ENCODE measurements at places on chromosomes 11 and 22.

DNA sequence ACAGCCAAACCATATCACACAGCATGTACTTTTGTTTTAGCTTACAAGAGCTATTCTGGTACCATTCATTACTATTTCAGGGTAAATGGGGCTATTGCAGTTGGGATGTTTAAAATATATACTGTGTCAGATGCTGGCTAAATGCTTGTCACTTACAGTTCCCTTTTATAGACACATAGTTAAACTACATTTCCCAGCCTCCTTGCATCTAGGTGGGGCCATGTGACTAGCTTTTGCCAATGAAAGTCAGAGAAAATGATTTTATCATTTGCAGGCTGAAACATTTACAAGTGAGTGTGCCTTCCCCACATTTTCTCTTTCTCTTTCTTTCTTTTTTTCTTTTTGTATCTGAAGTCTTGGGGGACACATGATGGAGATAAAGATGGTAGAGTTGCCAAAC is 7.8 kb upstream of the IFTAP start:
- no peak for DNase-seq

- no peak for DNase-seq
Observed at GRCh38 chr11:71179877-71180605, 72.3 kb downstream of the SHANK2 start.

DNA sequence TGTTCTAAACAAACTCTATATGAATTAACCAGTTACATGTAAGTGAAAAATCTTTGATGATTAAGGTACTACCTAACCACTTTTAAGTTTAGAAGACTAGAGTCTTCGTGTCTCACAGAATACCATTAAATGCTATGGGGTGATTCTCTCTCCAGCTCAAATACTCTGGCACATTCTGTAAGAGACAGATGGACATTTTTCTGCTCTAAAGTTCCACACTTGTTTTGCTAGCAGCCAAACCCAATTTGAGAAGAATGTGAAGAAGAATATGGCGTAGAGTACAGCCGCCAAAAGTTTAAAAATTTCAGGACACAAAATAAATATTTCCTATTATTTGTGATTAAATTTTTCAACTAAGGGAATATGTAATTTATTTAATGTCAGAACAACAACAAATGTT is 339.1 kb downstream of the GUCY1A2 start:
- no peak for DNase-seq

GRCh38 chr22:49113758-49114157 is 713.9 kb downstream of the BRD1 start:
- no peak for DNase-seq

- DNase-seq: no peak
Observed at GRCh38 chr22:48737461-48738203, 1090.0 kb downstream of the BRD1 start.

- DNase-seq: peak; percentile 79
Observed at GRCh38 chr22:26169315-26170111, at the start of gene SEZ6L. Gene SEZ6L (plus strand): TSS chr22:26169462. CDS start chr22:26169670, 208 bp downstream.

- peak; percentile 72 for DNase-seq
Observed at GRCh38 chr22:41787331-41787730, 13.1 kb upstream of the CCDC134 start.

- no peak for DNase-seq
Observed at GRCh38 chr11:905952-906351, 4.7 kb downstream of the CHID1 start.

DNA sequence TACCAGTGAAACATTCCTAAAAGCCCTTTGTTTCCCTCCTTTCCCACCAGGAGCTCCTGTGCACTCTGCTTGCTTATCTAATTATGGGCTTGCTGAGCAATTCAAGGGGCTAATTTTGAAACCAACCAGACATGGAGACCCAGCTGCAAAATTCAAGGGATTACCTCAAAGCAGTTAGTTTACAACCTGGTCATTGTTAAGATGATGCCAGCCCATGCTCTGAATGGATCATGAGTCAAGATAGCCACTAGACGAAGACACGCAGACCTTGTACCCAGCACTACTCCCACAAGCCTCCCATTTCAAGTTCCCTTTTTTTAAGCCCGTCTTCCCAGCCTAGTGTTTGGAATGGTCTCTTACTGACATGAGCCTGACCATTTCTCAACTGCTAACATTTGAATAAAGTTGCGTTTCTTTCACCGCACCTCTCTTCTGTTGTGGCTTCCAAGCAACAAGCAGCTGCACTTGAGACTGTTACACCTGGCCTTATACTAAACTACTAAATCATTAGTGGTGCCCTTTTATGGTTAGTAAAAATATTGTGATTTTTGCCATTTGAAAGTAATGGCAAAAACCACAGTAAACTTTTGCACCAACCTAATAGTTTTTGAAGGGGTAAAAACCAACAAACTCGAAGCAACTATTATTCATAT is 315.3 kb upstream of the LUZP2 start:
- no peak for DNase-seq

DNA sequence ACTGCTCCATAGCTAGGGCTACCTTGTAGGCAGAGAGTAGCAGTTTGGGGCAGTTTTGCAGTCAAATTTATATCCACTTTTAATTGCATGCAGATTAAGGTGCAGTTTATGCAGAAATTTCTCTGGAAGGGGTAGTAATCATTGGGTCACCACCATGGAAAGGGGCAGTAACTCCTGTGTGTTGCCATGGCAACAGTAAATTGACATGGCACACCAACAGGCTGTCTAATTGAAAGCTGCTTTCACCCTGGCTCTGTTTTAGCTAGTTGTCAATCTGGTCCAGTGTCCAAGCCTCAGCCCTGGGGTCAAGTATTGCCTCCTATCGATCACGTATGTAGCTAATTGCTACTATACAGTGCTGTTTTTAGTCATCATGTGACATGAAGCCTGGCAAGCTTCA is 786.1 kb upstream of the CNTN5 start:
- no peak for DNase-seq

GRCh38 chr11:44709966-44710365 is 16.8 kb upstream of the TSPAN18 start:
- no peak for DNase-seq

DNA sequence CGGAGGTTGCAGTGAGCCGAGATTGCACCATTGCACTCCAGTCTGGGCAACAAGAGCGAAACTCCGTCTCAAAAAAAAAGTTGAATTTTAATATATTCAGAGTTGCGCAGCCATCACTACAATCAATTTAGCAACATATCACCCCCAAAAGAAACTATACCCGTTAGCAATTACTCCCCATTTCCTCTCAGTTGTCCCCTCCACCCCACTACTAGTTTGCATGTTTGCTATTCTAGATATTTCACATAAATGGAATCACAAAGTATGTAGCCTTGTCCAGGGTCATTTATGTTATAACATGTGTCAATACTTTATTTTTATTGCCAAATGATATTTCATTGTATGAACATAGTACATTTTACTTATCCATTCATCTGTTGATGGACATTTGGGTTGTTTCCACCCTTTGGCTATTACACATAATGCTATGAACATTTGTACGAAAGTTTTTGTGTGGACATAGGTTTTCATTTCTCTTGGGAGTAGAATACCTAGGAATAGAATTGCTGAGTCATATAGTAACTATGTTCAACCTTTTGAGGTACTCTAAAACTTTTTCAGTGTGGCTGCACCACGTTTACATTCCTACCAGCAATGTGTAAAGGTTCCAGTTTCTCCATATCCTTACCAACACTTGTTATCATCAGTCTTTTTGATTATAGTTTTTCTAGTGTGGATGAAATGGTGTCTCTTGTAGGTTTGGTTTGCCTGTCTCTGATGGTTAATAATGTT is 2.2 kb downstream of the ZNF143 start:
- DNase-seq: no peak

DNA sequence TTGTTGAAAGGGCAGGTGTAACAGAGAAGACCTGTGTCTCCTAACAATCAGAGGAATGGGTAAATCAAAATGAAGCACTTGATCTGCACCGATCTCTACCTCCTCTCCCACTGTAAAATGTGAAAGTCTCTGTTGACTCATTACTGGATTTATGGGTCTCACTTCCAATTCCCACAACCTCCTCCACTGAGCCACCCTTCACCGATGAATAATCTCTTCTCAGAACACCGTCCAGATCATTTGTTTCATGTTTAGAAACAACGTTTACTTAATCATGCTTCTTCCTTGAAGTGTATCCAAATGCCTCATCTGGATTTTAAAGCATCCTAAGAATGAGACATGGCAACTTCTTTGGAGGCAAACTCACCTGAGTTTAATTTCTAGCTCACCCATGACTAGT is 643.6 kb downstream of the ETS1 start:
- no peak for DNase-seq

DNA sequence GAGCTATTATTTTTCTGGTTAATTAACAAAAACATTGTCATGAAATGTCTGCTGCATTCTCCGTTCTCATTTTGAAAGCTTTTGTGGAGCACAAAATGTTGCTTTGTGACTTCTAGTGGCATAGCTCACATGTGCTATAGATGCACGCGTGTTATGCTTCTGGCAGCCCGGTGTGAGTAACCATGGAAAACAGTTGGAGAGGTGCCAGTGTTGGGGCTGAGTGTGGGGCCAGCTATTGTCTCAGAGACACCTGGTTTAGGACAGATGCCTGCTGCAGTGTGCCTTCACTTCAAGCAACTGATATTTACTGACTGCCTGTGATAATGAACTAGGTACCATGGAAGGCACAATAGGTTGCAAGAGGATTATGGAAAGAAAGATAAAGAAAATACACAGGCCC is 760.6 kb downstream of the NTM start:
- DNase-seq: no peak

DNA sequence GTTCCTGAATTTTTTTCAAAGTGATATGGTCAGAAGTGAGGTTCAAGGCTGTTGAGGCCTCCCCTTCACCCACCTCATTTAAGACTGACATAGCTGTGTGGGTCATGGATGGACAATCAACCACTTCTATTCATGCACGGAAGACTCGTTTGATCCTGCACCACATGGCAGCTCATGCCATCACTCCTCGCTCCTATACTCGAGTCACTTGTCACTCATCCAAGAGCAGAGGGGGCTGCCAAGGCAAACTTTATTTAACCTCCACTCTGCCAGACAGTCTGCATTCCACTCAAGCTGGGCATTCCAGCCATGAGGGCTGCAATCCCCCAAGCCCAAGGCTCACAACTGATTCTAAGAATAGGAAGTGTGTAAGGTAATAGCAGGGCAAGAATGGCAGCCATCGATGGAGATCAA is 34.1 kb downstream of the SNX19 start:
- no peak for DNase-seq

DNA sequence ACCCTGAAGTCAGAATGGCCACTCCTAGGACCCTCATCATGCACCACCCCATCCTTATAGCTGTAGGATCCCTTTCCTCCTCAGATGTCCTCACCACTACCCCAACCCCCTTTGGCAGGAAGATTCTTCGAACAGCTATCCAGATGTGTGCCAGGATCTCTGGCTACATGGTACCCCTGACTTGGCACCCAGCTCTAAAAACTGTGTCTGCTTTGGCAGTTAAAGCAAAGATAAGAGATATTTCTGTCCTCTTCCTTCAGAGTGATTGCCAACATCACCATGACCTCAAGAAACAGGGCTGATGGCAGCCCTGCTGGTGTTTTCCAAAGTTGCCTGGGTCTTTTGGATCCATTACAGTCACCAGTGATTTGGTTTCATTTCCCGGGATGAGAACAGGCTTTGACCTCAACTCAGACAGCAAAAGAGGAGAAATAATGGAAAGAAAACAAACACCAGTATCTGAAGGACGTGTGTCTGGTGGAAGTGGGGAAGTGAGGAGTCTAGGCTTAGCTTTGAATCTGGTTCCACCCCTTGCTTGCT is 4.3 kb upstream of the NRIP3 start:
- no peak for DNase-seq

DNA sequence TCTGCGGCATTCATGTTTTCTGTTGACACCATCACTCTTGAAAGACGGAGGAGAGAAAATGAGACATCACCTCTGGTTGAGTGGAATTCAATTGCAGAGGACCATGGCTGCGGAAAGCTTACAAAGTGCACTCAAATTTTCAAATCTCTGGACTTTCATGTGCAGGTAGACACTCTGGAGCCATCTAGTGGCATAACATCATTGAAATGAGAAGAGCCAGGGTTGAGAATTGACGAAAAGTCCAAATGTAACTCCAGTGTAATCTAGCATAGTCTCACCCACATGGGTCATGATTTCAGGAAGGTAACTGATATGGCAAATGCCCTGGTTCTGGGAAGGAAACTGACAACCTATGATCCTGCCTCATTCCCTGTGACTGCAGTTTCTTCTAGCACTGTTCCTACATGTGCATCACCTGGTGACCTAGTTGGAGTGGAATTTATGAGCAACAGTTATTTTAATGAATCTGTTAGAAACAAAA is 687.8 kb downstream of the KCNA4 start:
- DNase-seq: peak; percentile 50

- DNase-seq: no peak
Observed at GRCh38 chr11:93857413-93858120, 7.1 kb upstream of the VSTM5 start.

- DNase-seq: peak; percentile 69
Observed at GRCh38 chr11:96388891-96389719, 607 bp downstream of the CCDC82 start.

- no peak for DNase-seq
Observed at GRCh38 chr11:15011776-15012345, 39.7 kb upstream of the CALCA start.

- no peak for DNase-seq
Observed at GRCh38 chr11:110525883-110526282, 96.1 kb downstream of the FDX1 start.

- no peak for DNase-seq
Observed at GRCh38 chr11:10847960-10848860, 9.6 kb downstream of the ZBED5 start.

- DNase-seq: no peak
Observed at GRCh38 chr11:111456859-111457730, 55.1 kb downstream of the BTG4 start.

DNA sequence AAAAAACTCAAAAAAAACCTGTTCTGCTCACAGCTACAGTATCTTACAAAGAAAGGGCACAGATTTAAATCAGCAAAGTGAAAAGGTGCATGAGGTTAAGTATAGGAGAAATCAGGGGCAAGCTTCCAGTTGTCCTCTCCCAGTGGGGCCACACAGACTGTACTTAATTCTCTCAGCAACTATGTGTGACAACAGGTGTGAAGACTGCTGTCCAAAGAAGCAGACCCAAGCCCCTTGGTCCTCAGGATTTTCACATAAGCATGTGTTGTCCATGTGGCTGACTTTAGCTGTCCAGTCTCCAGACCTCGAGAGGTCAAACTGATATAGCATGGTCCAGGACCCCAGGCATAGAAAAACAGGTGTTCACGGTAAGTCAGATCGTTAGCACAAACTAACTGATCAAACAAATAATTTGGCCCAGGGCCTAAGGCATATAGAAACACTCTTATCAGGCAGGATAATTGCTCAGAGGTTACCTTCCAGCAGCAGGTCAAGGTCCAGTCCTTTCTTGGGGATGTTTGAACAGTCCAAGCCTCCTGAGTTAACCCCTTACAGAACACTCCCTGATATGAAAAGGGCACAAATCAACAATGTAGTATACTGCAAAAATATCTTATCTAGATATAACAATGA is 21.1 kb upstream of the CSTF3 start:
- DNase-seq: no peak

- DNase-seq: peak; percentile 89
Observed at GRCh38 chr11:76830639-76831327, 29.9 kb upstream of the ACER3 start.

DNA sequence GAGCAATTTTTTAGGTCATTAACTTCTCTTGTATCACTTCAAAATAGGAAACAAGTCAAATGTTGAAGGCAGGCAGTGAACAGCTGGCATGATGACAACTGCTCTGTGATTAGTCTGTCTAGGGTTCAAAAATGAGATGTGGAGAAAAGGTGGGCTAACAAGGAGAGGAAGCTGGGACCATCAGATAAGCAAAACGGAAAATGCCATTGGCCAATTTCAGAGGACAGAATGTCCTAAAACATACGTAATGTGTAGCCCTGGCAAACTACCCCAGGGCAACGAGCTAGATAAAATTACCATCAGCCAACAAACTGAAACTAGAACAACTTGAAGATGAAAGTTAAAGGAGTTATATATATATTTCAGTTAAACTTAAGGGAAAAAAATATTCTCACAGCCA is 93.2 kb downstream of the RELT start:
- DNase-seq: no peak
